GM12892 (cell line): ENCODE measurements at places on chromosomes 4 and X.

GRCh38 chr4:178811356-178811755 lies 1369.1 kb upstream of the AGA start:
- no peak for DNase-seq

- DNase-seq = no peak
These were observed 85.4 kb downstream of the GPRIN3 start for GRCh38 chr4:89222170-89222569.

DNA sequence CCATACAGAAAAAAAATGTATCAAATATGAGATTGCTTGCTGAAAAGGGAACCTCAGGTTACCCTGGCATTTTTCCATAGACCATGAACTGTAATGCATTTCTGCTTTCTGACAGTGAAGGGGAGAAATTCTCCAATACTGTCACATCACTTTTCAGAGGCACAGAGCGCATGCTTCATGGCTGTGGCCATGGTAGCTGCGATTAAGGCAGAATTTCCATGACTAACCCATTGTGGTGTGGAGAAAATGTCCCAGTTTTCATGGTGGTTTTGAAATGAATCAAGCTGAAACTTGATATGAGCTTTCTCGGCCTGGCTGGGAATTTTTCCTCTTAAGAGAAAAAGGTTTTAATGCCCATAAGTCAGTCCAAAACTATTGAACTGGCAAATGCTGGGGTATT lies 39.5 kb upstream of the MAP3K15 start:
- DNase-seq = no peak

- no peak for DNase-seq
These were observed 22.5 kb upstream of the CLDN24 start for GRCh38 chr4:183344523-183345255.

GRCh38 chr4:10664408-10664807 lies 20.2 kb downstream of the CLNK start:
- no peak for DNase-seq

DNA sequence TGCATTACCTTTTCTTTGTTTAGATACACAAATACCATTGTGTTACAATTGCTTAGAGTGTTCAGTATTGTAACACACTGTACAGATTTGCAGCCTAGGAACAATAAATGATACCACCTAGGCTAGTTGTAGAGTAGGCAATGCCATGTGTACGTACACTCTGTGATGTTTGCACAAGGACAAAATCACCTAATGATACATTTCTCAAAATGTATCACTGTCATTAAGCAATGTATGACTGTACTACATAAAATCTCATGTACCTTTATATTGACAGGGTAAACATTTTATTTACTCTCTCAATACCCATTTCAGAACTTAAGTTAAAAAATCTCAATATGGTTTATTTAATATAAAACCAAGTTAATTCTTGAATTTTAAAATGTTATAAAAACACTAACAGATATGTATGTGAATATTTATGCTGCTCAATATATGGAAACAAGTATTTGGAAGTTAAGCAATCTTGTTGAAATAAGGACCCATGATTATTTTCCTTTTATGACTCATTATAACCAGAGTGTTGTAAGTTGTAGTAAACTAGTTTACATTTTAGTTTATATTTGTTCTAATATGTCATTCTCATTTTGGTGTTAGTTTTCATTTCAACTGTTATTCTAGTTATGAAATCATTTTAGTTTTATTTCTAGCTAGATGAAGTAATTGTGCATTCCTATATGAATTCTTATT lies 409.2 kb downstream of the TLL1 start:
- no peak for DNase-seq
